ENCODE measurements at places on chromosomes 1 and 21.

GRCh38 chr1:108679586-108680213 is 12.4 kb upstream of the PRPF38B start:
- no peak for DNase-seq

- no peak for DNase-seq
These were observed 310.9 kb downstream of the NTNG1 start for GRCh38 chr1:107451715-107452114.

DNA sequence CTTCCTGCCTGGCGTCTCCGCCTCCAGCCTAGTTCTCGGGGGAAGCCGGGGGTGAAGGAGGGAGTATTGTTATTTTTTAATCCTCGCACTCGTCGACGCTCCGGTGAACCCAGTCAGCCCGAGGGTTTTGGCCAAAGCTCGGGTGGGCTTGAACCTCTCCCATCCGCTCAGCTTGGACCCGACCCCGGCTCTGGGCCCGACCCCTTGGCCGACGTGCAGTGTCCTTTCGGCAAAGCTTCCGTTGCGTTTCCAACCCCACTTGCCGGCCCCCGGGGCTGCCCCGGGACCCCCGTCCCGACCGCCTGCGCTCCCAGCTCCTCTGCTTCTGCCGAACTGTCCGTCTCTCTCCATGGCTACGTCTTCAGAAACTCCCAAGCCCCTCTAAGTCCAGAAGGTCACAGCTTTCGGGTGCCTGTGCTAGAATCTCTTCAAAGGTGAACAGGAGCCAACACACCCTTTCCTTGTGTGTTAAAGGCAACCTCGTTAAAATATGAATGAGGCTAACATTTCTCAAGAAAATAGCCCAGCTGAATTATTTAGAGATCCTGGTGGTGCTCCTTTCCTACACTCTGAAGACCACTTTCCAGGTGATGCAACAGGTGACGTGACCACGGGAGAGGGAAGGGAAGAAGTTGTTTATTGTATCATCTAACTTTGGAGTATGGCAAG is 647 bp downstream of the DESI2 start:
- DNase-seq = no peak

DNA sequence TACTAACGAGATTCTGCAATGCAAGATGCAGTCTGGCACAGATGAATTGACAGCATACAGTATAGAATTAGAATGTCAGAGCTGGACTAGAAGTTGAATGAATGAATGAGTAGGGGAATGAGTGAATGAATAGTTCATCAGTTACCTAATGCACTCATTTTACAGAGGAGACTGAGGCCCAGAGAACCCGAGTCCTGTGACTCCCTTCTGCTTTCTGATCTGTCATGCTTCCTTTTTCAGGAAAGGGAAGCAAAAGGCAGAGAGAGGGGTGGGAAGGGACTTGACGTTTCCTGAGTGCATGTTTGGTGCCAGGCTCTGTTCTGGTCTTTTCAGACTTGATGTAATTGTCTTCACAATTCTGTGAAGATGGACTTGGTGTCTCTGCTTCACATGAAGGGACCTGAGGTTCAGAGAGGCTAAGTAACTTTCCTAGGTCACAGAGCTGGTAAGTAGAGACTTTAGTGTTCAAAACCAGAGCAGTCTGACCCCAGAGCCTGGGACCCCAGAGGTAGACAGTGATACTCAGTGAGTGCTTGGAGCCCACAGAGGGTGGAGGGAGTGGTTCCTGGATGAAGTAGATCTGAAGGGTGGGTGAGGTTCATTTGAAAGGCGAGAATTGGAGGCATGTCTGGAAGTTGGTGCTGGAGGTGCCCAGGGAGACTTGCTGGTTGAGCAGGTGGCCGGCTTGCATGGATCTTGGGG is 8.0 kb upstream of the MEX3A start:
- no peak for DNase-seq

DNA sequence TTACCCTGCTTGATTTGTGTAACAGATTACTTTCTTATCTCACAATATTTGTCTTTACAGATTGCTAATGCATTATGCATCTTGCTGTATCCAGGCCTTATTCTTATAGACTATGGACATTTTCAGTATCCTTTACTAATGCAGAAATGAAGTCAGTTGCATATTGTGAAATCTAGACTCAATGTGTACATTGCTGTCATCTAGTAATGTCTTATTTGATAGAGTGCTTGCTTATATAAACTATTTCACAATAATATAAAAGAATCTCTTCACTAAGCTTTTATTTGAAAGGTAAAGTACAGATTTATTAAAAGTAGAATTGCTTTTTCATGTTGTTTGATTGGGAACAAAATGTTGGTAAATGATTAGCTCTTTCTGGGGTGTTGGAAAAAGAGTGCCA is 39.6 kb downstream of the ALG6 start:
- no peak for DNase-seq

GRCh38 chr1:164177118-164177517 is 381.9 kb upstream of the PBX1 start:
- DNase-seq = no peak

DNA sequence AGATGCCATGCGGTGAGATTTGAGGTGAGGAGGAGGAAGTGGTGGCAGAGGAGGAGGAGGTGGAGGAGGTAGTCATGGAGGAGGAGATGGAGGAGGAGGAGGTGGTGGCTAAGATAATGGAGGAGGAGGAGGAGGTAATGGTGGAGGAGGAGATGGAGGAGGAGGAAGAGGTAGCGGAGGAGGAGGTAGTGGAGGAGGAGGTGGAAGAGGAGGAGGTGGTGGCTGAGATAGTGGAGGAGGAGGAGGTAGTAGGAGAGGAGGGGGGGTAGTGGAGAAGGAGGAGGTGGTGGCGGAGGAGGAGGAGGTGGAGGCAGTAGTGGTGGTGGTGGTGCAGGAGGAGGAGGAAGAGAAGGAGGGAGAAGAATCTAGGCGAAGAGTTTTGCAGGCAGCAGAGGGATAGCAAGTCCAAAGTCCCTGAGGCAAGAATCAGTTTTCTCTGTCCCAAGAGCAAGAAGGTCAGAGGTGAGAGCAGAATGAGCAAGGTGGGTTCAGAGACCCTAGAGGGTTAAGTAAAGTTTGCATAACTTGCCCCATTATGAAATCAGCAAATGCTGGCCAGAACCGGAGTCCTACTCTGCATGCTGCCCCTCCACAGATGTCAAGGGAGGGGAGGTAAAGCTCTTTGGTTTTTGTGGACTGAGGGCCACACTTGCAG is 38.9 kb upstream of the GNPAT start:
- no peak for DNase-seq

- DNase-seq = no peak
These were observed 286.3 kb downstream of the MATN1 start for GRCh38 chr1:30437059-30437576.

DNA sequence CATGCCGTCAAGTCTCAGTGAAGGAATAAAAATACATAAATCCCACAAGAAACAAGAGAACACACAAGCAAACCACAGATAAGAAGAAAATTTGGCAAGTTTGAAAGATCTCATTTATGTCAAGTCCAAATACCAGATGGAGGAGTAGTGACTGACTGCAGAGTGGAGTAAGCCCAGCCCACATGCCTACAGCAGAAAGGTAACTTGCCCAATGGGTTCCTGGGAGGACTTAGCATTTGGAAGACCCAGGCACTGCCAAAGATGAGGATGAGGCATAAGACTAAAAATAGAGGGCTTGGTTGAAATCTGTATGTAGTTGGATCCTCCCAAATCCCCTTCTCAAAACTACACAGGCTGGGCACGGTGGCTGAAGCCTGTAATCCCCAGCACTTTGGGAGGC is 70.8 kb downstream of the ZNF648 start:
- DNase-seq = no peak

DNA sequence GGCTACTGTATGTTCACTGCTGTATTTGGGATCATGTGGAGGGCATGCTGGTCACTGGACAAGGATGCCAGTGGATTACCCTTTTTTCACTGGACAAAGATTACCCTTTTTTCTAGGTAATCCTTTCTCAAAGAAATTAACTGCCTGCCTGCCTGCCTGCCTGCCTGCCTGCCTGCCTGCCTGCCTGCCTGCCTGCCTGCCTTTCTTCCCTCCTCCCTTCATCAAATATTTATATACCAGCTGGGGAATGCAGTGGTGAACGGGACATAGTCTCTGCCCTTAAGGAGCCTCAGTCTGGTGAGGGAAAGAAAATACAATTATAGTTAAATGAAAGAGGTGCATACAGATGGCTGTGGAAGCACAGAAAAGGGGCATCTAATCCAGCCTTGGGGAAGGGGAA is 85.0 kb downstream of the PGM1 start:
- no peak for DNase-seq

DNA sequence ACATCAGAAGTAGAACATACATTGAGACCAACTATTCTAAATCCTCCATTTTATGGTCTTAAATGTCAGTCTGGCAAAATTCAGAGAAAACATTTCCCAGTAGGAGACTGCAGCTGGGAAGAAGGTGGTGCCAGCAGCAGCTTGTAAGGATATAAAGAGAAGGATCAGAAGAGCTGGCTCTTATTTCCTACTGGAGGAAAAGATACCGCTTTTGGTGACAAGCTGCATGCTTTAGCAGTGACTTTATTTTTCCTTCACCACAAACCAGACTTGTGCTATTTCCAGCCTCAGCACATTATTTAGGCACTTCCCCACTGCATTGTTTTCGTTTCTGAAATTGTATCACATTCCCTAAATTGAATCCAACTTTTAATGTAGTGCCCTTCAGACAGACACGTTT is 28.4 kb downstream of the RNF11 start:
- DNase-seq = no peak

DNA sequence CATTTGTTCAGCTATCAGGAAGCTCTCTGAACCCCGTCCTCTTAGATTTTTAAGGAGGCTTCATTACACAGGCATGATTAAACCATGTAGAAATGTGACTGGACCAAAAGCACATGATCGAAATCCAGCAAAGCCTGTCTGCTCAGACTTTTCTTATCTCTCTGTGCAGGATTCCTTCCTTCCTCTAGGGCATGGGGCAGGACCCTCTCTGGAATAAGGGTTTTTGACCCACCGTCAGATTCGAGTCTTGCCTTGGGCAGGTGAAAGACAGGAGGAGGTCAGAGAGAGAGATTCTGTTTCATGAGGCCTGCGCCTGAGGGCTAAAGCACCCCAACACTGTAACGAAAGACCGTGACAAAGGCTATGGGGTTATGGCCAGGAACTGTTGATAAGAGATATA is 136.8 kb downstream of the RHOU start:
- no peak for DNase-seq

- DNase-seq = no peak
These were observed 35.0 kb downstream of the TMCC2 start for GRCh38 chr1:205262731-205263171.

GRCh38 chr21:35987475-35987874 is 72.9 kb downstream of the SETD4 start:
- no peak for DNase-seq

GRCh38 chr1:192378276-192378675 is 61.5 kb downstream of the RGS21 start:
- no peak for DNase-seq

DNA sequence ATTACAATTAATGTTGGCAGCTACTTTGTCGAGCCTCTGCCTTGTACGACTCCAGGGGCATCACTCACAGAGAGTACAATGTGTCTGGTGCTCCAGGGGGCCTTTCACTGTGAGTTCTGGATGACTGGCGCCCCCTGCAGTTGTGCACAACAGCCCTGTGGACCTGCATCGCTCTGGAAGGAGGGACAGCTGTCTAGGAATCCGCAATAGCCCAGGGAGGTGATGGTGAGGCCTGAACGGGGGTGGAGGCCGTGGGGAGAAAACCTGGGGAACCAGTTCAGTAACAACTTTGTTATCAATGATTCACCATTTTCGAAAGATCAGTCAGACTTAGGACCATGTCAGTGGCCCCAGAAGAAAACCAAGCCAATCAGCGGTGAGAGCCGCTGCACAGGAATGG is 189.1 kb downstream of the KAZN start:
- no peak for DNase-seq

DNA sequence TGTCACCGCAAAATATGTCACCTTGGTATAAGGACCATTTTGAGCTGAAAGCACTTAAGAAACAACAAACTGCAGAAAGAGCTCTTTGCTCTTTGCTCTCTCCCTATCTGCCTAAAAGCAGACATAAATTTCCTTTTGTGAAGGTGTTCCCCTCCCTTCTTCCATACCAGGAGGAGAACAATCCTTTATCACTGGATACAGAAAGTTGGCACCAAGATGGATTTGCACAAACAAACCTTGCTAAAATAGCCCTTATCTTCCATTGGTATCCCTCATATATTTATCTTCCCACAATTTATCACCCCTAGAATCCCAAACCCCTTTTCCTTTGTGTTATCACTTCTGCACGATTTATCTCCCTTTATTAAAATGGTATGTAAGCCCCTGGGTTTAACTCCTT is 51.4 kb downstream of the DPYD start:
- DNase-seq = no peak

All from CD4-positive, alpha-beta memory T cell (primary cell).